ENCODE measurements at places on chromosomes 1 and 21. TPM values are rescaled to one million over a fixed set of nuclear protein-coding genes. Genes with fewer than 3 reads are reported as not detected.

Gene CFAP141
- not detected for total RNA-seq

Gene VSIG8
- total RNA-seq = not detected

Gene DEPDC1
- 2.3 TPM for total RNA-seq

Gene NUP210L
- 0.18 TPM for total RNA-seq

Gene REG4
- total RNA-seq = not detected

Gene GMEB1
- total RNA-seq = 6.5 TPM

Gene KIF21B
- total RNA-seq = under 0.01 TPM

Gene LRRC53
- total RNA-seq = not detected

Gene ANKRD65
- 0.46 TPM for total RNA-seq

Gene TRIM62
- 2.3 TPM for total RNA-seq

Gene CA6
- total RNA-seq = not detected

Gene SLC6A9
- total RNA-seq = 11.4 TPM

Gene ELF3
- total RNA-seq = 0.18 TPM

Gene OR2L5
- not detected for total RNA-seq

Gene CENPF
- total RNA-seq = 4.7 TPM

Gene MCOLN2
- 3.1 TPM for total RNA-seq

Gene LGR6
- not detected for total RNA-seq

Gene C1orf87
- not detected for total RNA-seq

Gene CLDN14
- total RNA-seq = 0.09 TPM

Gene AADACL4
- 0.83 TPM for total RNA-seq

Gene MANEAL
- total RNA-seq = 0.28 TPM

Gene NCAM2
- total RNA-seq = 1.8 TPM

Gene CIART
- total RNA-seq = 3.0 TPM

Gene LRRC71
- total RNA-seq = not detected

Gene RBM11
- total RNA-seq = not detected

Gene HSPA6
- 0.57 TPM for total RNA-seq

Gene FGGY
- 37.7 TPM for total RNA-seq

Gene CHI3L2
- 1.4 TPM for total RNA-seq

Gene DCDC2B
- total RNA-seq = under 0.01 TPM

Gene SPRR1B
- total RNA-seq = not detected

Gene TRMT1L
- total RNA-seq = 21.0 TPM

Gene IRF6
- total RNA-seq = 0.14 TPM

Gene CD5L
- total RNA-seq = not detected

Gene TRIM67
- not detected for total RNA-seq

Gene OLFM3
- total RNA-seq = not detected

Gene HSF2BP
- 1.7 TPM for total RNA-seq

Gene ZNF281
- total RNA-seq = 40.3 TPM

Gene ITLN2
- not detected for total RNA-seq

Gene OR6K3
- total RNA-seq = not detected

Gene C1QC
- 0.14 TPM for total RNA-seq

Gene LAMC1
- total RNA-seq = 613 TPM

Gene PRELP
- 0.37 TPM for total RNA-seq

Gene HSD3B1
- total RNA-seq = not detected

Gene TMEM269
- under 0.01 TPM for total RNA-seq

Gene KCNJ9
- total RNA-seq = under 0.01 TPM

Gene APCS
- not detected for total RNA-seq

Gene TCP10L
- total RNA-seq = 0.28 TPM

Gene AUNIP
- 0.28 TPM for total RNA-seq

Gene USH2A
- under 0.01 TPM for total RNA-seq

Gene C1orf94
- total RNA-seq = not detected

Gene FMO2
- total RNA-seq = 0.28 TPM

Gene CCDC185
- not detected for total RNA-seq

Gene DNALI1
- total RNA-seq = 4.0 TPM

Gene CLCA2
- 0.14 TPM for total RNA-seq

Gene FASLG
- total RNA-seq = not detected

Gene GJA9
- total RNA-seq = under 0.01 TPM

Gene KCND3
- total RNA-seq = 0.57 TPM

Measured in smooth muscle cell of bladder (primary cell).